ENCODE measurements at places on chromosomes 5 and 9.

DNA sequence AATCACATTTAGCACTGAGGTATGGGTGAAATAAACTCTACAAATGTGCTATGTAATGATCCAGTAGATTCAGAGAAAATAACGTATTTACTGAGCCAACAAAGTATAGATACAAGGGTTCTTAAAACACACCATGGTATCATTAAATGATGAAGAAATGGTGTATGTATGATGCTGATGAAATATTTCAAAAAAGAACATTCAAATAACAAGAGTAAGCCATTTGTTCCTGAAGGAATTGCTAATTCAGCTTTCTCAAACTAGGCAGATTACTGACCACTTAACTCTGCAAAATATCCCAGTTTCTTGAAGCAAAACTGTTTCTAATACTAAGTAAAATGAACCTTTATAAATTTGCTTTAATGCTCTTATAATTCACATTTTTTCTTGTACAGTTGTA is 97.6 kb upstream of the IFNE start:
- DNase-seq = no peak

DNA sequence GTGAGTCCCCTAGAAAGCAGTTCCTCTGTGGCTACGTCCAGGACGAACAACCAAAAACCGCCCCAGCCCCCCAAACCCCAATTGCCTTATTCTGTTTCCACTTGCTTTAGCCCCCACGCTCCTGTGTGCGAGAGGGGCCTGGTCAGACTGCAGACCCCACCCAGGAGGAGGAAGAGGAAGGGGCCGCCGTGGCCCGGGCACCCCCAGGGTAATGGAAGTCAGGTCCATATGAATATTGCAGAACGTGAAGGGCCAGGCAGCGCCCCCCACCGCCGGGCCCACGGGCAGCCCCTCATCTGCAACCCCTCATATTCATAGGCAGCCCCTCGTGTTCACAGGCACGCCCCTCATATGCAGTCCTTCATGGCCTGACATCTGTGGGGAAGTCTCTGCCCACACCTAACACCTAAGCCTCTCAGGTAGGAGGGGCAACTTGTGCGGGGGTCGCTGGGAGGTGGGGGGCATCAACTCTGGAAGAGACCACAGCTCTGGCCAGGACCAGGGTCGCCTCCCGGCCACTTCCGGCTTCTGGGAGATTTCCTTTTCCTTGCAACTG is 37.7 kb upstream of the PLEKHG4B start:
- no peak for DNase-seq

DNA sequence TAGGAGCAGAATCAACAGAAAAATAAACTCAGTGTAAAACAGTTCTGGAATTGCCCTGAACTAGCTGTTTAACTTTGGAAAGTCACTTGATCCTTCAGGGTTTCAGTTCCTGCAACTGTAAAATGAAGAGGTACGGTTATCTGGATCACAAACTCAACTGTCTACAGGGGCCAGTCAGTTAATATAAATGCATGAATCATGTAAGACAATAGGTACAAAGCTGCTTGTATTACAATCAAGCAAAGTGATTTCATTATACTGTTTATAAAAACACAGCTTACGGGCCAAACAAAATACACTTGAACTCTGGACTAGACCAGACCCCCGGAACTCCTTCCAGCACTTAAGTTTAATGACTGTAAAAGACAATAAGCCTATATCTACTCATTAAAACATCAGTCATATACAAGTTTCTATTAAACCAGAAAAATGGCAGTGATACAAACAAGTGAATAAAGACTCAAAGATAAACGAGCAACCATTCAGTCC is 73.0 kb downstream of the MRPS27 start:
- DNase-seq = no peak

DNA sequence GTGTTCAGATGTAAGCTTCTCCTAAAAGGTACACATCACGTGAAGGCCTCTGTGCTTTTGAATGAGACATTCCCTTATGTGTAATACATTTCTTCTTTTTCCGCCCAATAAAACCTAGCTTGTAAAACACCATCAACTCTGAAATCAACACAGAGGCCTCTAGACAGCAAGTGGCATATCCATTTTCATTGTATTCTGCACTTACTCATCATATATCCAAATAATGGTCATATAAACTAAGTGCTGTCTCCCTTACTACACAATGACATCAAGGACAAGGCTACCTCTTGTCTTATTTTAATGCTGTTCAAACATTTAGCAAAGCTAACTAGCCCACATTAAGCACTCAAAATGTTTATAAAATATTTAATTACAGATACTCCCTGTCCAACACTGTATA is 108.5 kb downstream of the ELAVL2 start:
- DNase-seq = no peak
